ENCODE measurements at places on chromosomes 7 and 10.

- no peak for DNase-seq
Observed at GRCh38 chr10:78664929-78665553, 403.7 kb upstream of the ZMIZ1 start.

GRCh38 chr7:44530990-44531389, 10.1 kb downstream of the NPC1L1 start:
- DNase-seq = no peak

DNA sequence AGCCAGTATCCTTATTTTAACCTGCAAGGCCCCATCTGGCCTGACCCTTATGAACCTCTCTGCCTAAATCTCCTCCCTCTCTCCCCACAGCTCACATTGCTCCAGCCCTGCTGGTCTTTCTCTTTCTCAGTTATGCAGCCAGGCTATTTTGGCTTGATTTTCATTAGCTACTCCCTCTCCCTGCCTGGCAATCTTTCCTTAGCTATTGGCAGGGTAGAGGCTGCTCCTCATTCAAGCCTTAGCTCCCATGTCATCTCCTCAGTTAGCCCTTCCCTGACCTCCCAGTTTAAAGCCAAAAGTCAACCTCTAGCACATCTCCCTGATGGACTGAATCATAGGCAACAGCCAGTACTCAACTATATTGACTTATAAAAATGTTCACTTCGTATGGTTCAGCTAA, 214.4 kb upstream of the CELF2 start:
- DNase-seq = no peak

DNA sequence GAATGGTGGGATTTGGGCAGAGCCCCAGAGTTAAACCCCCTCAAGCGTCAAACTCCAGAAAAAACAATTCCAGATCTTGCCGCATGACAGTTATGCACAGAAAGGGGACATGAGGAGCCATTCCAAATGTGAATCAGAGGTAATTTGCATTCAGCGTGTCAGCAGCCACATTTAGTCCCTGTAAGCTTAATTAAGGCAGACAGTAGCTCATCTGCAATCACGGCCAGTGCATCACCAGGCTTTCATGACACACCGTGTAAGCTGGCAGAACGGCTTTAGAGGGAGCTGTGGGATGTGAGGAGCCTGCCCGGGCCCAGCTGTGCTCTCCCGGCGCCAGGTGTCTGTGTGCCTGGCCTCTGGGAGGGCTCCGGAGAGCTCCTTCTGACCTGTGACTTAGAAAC, 18.7 kb upstream of the PRKAG2 start:
- no peak for DNase-seq

- no peak for DNase-seq
Observed at GRCh38 chr7:158495786-158496185, 91.8 kb downstream of the PTPRN2 start.

DNA sequence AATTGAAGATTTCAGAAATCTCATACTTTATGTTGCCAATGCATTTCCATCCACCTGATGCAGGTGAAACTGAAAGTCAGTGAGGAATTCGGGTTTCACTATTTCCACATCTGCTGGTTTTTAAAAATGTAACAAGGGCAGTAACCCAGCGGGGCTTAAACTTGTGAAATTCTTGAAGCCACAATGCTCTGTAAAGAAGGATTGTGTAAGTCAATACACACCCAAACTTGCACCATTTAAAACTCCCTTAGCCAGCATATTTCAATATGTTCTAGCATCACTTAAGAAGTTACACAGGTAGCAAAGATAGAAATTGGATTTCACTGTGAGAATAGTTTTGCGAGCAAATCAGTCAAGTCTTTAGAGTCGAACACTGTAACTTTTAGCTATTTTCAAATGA, 386.1 kb downstream of the PLXDC2 start:
- no peak for DNase-seq

- DNase-seq = no peak
Observed at GRCh38 chr7:43791-44540, 148.4 kb upstream of the FAM20C start.

- no peak for DNase-seq
Observed at GRCh38 chr7:8564281-8564680, 130.9 kb downstream of the NXPH1 start.

GRCh38 chr7:127900141-127900540, 131.1 kb downstream of the LRRC4 start:
- no peak for DNase-seq

GRCh38 chr7:42932811-42933591, 825 bp downstream of the MRPL32 start:
- no peak for DNase-seq

GRCh38 chr7:27263781-27264180, 21.2 kb downstream of the EVX1 start:
- no peak for DNase-seq

DNA sequence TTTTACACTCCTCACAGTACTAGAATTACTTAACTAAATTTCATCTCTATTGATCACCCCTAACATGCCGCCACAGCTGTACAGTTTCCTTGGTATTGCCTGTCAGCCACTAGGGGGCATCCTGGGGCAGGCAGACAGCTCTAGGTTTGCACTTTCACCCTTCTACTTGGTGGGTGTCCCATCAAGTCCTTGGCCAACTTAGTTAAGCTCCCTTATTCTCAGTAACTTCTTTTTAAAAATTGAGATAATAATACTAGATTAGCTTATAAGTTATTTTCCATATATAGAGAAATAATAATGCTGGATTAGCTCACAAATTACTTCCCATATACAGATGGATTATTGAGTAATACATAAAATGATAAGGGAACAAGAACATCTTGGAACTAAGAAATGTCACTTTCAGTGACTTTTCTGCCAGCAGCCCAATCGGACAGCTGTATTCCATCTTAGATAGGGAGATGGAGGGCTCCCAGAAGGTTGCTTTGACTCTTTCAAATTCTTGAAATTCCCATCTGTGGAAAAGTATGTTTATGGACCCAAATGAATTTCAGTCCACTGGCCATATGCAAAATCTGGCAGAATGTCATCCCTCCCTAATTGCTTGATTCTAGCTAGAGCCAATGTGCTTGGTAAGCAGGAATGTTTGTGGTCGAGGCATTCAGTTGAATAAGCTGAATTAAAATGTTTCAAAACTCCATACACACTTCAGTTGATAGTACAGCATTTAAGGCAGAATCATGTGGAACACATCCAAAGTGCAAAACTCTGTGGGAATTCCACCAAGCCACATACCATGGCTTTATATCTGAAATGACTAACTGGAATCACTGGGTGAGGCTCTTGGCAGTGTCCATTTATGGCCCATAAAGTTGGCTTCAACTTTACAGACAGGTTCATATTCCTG, 309.7 kb downstream of the CSTF2T start:
- peak; percentile 10 for DNase-seq

DNA sequence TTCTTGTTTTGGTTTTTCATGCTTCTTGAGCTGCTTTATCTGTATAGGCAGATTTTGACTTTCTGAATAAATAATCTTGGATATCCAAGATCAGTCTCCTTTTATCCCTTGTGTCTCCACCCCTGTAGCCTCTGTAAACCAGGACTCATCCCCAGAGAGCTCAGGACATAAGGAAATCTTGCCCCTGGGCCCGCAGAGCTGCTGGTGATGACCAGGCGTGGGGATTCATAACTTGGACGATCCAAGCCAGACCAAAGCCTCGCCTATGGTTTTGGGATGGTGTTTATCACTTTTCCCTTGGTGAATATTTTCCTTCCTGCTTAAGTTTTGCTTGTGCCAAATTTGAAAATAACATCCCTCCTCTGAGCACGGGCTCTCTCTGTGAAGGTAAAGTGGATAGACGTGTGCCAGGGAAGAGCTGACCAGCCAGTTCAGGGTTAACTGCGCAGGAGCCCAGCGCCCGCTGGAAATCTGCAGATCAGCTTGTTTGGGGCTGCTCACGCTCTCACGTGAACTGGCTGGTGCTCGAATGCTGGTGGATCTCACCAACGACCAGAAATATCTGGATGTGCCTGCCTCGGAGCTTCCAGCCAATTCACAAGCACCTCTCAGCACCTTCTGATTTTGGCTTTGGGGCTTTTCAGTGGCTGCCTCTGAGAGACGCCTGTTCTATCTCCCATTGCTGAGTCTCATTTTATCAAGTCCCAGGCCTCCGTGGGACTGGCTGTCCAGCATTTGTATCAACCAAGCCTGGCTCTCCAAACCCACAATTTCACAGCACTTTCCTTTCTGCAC, 132.1 kb upstream of the BTBD16 start:
- DNase-seq = no peak
